ENCODE measurements at places on chromosomes 7 and 10.

GRCh38 chr7:151157645-151158329, 9.7 kb downstream of the GBX1 start:
- DNase-seq = no peak

DNA sequence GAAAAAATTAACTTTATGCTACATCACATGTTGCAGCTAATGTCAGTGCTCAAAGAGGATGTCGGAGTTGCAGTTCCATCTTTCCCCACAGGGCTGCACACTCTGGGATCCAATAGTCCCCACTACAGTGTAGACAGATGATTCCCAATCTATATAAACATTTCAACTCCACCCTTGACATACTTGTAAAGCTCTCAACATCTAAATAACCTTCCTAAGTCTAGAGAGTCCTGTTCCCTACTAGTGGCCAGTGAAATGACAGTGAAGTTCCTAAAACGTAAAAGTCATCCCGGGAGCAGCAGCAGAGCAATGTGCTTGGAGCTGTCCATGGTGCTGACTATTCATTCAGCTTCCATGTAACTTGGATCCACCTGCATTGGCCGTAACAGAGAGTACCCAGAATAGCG, 145.1 kb downstream of the GRM8 start:
- DNase-seq = peak; percentile 54

GRCh38 chr7:136179851-136180721, 202.9 kb upstream of the MTPN start:
- DNase-seq = no peak

DNA sequence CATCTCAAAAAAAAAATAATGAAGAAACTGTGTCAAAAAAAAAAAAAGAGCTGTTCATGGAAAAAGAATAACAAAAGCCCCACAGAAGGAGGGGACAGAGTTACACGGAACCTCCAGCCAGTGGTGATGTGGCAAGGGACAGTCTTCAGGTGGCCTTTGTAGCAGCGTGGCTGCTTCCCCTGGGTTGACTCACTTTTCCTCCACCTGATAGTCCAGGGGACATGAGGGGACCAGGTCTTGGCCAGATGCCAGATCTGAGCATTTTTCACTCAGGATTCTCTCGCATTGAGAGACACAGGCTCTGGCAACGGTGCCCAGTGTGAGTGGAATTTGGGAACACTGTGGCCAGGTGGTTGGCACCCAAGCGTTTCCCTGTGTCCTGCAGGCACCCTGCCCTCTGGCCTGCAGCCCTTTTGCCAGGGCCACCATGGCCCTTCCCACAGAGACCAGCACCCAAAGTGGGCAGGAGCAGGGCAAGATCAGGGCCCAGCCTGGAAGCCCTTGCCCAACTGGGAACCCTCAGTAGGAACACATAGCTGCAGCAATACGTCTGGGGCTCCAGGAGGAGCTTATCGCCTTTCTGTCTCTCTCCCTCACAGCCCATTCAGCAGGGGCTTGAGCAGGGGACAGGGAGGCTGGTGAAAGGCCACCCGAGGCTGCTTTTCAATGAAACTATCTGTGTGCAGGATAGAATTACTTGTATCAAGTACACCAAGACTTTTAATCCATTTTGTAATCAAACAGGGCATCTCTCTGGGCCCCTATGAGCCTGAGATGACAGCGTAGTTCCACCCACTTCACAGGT, 159.1 kb downstream of the UBE2H start:
- DNase-seq = peak; percentile 24

DNA sequence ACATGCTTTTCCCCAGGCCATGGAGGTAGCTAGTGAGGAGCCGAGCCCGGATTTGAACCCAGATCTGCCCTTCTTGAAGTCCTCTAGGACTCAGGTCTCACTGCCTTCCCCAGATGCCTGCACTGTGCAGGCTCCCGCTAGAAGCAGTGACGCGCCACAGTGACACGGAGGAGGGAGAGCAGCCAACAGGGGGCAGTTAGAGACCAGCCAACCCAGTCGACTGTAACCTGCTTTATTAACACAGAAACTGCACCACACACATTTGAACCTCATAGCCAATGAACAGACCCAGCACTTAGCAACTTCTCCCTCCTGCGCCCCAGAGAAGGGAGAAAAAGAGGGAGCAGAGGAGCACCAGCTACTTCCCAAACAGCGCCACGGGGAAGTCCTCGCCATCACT, 27.4 kb downstream of the PILRA start:
- no peak for DNase-seq

- DNase-seq = no peak
Observed at GRCh38 chr10:133205146-133205545, 24.9 kb upstream of the UTF1 start.

DNA sequence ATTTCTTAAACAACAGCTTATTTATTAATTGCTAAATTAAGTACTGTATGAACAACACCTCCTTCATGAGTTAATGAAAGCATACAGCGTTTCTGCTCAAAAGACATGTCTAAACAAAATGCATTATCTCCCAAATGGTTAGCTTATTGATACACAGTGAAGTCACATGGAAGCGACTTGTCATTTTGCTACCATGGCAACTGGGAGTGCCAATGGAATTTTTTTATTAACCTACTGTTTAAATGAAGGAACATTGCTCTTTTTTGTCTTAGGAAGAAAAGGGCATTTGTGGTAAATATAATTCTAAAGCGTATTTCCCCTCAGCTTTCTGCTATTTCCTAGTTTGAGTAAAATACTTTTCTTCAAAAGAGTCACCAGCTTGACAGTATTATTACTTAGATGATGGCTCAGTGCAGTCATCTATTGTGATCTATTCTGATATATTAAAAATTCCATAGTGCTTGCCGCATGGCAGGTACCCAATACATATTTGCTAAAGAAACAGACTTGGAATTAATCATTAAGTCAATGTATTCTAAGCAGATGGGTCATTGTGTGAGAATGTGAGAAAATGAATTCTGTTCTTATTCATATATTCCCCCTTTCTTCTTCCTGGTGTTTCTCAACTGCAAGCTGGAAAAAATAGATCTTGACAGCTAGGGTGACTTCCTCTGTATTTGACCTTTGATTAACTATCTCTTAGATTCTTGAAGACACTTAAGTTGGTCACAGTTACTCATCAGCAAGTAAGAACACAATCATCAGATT, 818.3 kb downstream of the MAGI2 start:
- no peak for DNase-seq

- DNase-seq = no peak
Observed at GRCh38 chr10:114320249-114321116, 81.4 kb downstream of the VWA2 start.

- no peak for DNase-seq
Observed at GRCh38 chr7:112031689-112032088, 174.5 kb downstream of the DOCK4 start.

GRCh38 chr10:43961523-43962345, 313.1 kb upstream of the ZNF32 start:
- no peak for DNase-seq

GRCh38 chr10:77361831-77362230, 275.8 kb downstream of the KCNMA1 start:
- DNase-seq = no peak

DNA sequence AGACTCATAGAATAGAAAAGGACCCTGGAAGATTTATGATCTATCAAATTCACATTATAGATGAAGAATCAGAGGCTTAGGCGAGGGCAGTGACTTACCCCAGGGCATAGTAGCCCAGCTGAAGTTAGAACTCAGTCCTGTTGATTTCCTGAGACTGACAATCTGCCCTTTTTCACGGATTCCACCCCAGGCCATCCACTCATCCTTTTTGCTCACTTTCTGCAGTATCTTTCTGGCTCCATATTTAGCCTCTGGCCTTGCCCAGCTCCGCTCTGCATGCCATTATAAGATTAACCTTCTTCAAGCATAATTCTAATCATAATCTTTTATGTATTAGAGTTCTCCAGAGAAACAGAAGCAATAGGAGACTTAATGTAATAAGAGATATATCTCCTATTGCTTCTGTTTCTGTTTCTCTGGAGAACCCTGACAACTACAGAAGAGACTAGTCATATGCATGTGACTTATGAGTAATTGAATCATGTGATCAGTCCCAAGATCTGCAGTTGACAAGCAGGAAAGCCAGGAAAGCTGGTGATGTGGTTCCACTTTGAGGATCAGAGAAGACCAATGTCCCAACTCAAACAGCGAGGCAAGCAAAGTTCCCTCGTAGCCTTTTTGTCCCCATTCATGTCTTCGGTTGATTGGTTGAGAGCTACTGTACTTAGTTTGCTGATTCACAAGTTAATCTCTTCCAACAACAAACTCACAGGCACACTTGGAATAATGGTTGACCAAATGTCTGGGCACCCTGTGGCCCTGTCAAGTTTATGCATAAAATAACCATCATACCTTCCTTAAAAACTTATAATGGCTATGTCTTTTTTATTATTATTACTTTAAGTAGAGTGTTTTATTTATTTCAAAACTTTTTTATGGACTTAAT, 412.1 kb downstream of the SUGCT start:
- DNase-seq = no peak

GRCh38 chr7:13028036-13028824, 340.8 kb downstream of the ARL4A start:
- no peak for DNase-seq

DNA sequence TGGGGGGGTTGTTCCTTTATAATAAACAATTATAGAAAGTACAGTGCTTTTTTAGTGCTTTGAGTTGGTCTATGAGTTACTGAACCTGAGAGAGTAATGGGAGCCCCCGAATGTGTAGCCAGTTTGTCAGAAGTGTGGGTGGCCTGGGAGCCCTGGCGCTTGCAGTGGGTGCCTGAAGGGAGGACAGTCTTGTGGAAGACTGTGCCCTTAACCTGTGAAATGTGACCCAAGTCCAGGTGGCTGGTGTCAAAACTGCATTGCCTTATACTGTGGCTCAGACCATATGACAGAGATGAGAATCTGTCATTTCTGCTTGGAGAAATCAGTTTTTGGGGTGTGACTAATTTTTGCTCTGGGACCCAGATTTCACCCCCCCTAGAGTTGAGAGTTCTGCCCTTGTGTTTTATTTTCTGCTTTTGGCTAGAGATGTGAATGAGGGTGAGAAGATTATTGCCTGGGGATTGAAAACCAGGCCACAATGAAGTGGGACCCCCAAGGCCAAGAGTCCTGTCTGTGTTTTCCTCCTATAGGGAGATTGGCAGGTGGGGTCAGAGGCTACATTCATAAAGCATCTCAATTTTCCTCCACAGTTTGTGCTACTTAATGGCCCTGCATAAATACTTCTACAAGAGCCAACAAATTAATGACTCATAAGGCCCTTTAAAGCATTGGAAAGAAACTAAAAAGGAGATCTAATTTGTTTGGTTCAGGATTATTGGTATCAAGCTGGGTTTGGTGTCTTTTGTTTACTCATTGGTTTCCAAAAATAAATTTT, 24.1 kb upstream of the CARD11 start:
- no peak for DNase-seq

DNA sequence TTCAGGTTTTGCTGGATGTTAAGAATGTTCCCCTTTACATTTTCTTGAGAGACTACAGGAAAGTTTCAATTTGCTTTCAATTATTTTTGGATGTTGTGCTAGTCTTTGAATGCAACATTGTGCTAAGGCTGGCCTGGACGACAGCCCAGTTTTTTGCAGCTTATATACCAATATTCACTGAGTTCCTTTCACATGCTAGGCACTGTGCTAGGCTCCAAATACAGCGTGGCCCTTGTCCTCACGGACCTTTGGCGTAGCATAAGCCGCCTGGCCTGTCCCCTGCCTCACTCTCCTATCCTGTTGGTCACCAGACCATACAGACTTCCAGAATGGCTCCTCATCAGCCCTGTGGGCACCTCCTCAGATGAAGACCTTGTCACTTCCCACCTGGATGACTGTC, 19.5 kb upstream of the HSPA12A start:
- DNase-seq = no peak

GRCh38 chr7:55379285-55379684, 14.1 kb downstream of the LANCL2 start:
- no peak for DNase-seq

- DNase-seq = no peak
Observed at GRCh38 chr10:1559761-1560160, 177.6 kb downstream of the ADARB2 start.

DNA sequence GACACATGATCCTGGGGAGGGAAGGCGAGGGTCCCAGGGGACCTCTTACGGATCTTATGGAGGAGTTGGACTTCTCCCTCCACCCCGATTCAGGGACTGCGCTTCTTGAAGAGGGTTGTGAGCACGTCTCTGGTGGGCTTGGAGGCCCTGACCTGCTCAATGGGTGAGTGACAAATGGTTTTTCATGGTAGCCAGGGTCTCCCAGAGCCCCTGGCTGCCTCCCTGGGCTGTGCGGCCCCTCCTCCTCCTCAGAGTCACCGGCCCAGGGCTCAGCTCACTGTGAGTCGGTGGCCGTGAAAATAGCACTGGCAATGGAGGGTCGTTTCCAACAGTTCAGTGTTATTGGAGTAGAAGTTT, 26.6 kb downstream of the INPP5A start:
- no peak for DNase-seq

DNA sequence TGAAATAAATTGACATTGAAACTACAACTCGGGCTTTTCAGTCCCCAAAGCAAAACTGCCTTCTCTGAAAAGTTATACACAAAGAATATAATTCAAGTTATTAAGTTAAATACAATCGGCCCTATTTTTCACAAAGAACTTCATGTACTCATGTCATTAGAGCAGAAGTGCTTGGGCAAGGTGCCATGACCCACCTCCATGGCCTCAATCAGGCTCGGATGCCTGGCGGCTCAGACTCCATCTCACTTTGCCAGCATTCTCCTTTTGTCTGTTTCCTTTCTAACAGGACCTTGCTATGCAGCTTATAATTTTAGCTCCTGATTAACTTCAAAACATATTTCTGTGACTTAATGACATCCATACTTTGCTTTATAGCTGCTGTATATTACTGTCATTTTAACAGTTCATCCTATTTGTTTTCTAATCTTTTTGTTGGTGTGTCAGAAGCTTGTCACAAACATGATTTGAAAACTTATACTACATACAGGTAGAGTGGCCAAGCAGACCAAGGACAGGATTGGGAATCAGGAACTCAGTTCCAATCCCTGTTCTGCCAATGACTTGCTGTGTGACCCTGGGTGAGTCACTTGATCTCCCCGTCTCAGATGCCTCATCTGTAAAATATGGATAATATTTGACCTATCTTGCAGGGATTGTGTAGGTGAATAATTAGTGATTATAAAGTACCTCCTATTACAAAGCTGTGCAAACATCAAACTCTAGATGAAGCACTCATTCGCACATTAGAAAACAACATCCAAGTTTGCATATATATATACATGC, 60.8 kb upstream of the ITGA8 start:
- no peak for DNase-seq

GRCh38 chr10:35092851-35093250, 2.7 kb upstream of the CUL2 start:
- no peak for DNase-seq

DNA sequence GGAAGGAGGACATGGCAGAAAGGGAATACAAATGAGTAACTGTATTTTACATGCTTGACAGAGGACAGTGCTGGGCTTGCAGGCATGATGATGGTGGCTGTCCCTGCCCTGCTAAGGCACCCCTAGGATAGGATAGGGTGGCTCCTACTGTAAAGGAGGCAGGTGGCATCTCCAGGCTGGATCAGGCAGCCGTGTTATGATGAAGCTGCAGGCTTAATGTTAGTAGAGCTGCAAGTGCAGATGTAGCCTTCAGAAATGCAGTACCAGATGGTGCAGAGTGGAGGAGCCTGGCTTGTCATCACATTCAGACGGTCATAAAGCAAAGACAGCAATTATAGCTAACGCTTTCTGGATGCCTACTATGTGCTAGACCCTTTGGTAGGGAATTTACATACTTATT, 287.9 kb upstream of the PODXL start:
- no peak for DNase-seq

Measured in right forelimb (tissue), 1 donor.